ENCODE measurements at places on chromosomes 3 and 15.

DNA sequence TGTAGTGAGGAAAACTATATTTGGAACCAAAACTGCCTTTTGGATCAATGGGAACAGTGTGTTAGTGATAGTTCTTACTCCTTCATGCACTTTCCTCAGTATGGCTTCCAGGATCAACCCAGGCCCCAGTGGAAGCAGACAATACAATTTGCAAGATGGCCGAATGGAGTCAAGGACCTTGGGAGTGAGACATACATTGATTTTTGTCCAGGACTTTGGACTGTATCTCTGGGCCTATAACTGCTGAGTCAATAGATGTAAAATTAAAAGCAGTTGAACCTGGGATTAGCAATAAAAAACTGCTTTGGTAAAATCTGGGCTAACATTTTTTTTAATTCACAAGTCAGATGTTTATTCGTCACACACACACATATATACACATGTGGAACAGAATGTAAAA is 1.8 kb downstream of the ARRDC4 start:
- DNase-seq = no peak

DNA sequence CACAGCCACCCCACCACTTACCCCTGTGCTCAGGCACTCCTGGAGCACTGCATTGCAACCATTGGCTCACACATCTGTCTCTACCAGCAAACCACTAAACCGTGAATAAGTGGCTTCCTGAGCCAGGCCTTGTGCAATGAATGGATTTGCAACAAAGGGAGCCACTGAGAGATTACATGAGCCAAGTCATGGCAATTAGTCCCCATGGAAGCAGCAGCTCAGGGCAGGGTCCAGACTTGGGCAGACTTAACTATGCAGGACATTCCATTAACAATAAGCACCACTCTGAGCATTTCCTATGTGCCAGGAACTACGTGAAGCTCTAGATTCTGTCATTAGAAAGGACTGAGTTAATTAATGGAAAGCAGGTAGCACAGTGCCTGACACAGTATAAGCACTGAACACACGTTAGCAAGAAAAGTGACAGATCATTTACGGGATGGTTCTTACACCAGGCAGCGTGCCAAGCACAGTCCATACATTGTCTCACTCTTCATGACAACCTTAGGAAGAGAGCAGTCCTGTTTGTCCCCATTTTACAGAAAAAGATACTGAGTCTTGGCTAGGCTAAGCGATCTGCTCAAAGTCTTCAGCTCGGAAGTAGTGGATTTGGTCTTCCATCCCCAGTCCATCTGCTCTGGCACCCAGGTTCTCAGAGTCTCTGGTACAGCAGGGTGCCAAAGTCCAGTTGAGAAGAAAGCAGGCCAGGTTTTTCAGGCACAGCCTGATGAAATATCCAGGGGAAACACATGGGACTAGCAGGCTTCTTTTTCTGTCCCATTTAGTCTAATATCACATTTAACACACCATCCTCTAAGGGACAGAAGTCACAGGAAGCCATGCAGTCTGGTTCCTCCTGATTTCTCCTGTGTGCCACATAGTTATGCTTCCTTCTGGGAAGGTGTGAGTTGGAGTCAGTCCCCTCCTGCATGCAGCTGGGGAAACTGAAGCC is 44.1 kb downstream of the LIPC start:
- DNase-seq = no peak

- no peak for DNase-seq
Measured at GRCh38 chr3:86989611-86990010, 1.3 kb downstream of the VGLL3 start.

DNA sequence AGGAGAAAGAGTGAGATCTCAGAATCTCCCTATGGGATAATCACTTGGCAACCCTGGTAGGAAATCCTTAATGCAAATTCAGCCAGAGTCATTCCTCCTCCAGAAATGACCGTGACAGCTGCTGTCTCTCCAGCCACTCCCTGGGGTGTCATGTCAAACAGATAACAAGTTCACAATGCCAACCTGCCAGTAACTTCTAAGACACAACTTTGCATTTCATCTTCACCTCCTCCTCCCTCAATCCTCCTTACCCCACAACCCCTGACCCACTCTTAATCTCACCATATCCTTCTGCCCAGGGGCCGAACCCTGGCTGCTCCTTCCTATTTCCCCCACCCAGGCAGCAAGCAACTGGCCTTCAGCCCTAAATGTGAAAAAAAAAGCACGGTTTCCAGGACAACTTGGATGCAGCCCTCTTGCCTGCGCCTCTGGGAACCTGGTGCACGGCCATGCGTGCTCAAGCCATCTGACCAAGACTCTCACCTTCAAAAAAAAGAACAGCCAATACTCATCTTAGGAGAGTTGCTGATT is 166.0 kb downstream of the NTRK3 start:
- no peak for DNase-seq

DNA sequence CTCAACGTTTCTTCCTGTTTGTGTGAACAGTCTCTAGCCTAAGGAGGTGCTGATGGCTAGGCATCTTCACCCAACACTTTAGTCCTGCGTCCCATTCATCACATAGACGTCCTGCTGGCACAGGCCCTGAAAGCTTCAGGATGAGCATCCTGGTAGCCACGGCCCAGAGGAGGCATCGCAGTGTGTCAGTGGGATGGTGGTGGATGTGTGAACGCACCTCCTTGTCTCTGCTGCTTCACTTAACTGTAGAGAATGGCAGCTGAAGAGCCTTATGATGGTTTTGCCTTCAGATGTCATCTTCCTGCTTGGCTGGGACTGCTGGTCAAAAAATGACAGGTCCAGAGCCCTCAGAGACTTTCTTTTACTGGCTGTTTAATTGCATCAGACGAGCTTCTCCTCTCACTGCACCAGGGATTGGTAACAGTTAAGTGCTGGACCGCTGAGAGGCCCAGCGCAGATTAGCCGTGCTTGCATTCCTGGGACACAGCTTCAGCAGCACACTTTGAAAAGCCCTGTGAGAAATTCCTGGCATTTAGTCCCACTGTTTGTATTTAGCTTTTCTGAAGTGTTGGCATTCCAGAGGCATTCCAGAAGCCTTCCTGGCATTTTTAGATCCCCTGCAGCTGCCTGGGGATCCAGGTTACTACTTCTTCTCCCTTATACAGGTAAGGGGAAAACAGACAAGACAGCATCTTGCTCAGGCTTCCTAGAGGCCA is 132.4 kb upstream of the PLXNA1 start:
- no peak for DNase-seq

GRCh38 chr3:151393941-151394340 is 9.4 kb upstream of the P2RY12 start:
- DNase-seq = no peak
